ENCODE measurements at places on chromosomes 5 and 9. TPM values are rescaled to one million over a fixed set of nuclear protein-coding genes. Genes with fewer than 3 reads are reported as not detected.

- DNase-seq, result no peak
Observed at GRCh38 chr5:6117212-6117611, 261.1 kb downstream of the MED10 start.

DNA sequence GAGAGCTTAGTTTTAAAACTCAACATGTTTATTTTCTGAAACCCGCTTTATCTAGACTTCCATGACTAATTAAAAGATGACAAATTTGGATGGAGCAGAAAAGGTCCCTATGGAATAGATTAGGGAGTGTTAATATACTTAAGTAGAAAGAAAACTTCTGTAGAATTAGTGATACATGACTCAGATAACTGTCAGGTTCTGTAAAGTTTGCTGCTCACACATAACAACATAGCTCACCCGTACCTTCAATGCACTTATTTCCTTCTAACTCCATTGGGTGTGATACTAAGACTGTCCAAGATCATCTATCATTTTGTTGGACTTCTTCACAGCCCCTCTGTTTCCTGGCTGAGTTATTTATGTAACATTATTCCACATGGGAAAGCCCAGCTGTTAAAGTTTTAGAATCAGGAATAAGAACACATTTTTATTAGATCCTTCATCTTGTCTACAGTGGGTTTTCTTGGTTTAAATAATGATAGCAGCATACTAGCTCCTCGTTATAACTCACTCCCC is 27.8 kb downstream of the TMEM167A start:
- DNase-seq, result peak; percentile 31

DNA sequence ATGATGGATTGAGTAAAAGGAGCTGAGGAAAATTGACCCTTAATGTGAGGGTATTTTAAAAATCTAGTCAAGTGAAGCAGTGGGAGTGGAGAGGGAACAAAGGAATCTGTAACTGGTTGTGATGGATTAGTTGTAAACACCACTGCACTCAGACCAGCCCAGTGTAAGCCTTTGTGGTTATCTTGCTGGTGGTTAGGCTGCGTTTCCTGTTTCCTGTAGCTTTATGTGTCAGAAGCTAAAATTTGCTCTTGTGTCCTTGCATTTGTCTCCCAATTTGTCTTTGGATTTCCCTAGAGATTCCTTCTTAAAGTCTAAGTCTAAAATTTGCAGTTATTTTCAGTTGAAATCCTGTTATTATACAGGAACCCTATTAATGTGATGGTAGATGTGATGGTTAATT is 6.3 kb downstream of the IFNA21 start:
- DNase-seq, result no peak

DNA sequence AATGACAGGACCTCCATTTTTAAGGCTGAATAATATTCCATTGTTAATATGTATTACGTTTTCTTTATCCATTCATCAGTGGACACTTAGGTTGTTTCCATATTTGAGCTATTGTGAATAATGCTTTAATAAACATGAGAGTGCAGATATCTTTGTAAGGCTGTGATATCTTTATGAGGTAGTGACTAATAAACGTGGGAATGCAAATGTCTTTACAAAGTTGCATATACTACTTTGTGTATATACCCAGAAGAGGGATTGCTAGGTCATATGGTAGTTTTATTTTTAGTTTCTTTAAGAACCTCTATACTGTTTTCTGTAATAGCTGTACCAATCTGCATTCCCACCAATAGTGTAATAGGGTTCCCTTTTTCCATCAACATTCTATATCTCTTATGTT is 148.7 kb downstream of the FOCAD start:
- DNase-seq, result no peak

GRCh38 chr5:53418826-53419658 is 61.4 kb upstream of the FST start:
- DNase-seq, result peak; percentile 97

DNA sequence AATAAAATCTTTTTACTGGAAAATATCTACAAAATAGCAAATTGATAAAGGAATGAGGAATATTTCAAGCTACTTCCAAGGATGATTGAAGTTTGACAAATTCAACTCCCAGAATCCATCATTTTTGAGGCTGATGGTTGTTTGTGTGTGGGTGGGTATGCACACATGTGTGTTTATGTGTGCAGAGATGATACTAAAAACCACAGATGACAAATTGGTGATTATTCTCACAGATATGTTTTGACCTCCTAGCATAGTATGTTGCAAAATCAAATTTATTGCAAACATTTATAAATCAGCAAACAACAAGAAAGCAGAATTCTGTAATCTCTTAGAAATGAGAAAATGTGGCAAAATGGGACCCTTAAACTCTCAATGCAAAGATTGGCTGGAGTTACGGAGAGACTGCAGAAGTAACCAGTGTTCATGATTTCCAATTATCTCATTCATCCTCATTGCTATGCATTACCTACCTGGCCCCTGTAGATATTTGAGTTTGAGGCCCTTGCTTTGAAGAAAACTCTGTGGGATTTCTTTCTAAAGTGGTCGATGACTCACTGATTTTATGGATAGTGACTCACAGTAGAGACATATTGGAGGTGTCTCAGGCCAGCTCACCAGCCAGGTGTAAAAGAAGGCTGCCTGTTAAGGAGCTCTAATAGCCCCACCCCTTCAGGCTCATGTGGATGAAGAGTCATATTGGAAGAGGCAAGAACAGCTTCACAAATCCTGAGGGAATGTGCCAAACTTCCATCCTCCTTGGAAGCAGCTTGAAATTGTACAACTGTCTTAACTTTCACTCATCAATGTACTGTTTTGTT is 44.6 kb upstream of the TMC1 start:
- no peak for DNase-seq

DNA sequence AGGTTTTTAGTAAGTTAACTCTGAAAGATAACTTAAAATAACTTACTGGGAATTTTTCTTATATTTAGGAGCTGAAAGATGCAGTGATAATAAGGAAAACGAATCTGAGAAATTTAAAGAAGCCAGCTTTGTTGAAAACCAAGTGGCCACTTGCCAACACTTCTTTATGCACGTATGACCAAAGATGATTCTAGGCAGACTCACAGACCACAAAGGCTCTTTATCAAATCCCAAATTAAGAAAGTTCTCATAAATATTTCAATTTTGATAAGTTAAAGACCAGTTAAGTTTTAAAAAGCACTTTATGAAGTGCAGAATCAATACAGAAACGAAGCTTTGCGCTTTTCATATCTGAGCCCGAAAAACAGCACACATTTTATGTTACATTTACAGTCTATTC is 1.5 kb downstream of the AFF4 start:
- peak; percentile 74 for DNase-seq

DNA sequence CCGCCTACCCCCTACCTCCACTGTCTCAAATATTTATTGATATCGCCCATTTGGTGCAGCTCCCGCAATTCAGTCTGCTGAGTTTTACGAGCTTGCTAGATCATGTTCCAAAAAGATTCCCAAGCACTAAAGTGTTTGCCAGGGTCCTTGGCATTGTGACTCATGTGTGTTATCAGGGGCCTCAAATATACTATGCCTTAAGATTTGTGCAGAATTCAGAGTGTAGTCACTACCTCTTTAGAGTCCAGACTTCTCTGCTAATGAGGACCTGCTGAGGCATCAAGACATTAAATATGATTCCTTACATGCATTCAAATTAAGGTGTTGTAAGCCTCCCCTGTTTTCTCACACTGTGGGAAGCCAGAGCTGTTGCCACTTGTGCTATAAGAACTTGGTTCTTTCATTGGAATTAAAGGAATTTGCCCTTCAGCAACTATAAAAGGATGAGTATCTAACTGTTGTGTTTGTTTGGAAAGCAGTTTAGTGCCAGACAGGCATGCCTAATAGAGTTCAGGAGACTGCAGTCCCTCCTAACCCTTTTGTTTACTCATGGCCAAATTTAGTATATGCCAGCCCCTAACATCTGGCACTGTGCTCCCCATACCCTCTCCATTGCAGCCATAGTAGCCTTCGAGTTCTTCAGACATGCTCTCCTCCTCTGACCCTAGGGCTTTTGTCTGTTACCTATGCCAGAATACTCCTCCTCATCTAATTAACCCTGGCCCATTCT is 316.4 kb downstream of the NR3C1 start:
- DNase-seq, result no peak

DNA sequence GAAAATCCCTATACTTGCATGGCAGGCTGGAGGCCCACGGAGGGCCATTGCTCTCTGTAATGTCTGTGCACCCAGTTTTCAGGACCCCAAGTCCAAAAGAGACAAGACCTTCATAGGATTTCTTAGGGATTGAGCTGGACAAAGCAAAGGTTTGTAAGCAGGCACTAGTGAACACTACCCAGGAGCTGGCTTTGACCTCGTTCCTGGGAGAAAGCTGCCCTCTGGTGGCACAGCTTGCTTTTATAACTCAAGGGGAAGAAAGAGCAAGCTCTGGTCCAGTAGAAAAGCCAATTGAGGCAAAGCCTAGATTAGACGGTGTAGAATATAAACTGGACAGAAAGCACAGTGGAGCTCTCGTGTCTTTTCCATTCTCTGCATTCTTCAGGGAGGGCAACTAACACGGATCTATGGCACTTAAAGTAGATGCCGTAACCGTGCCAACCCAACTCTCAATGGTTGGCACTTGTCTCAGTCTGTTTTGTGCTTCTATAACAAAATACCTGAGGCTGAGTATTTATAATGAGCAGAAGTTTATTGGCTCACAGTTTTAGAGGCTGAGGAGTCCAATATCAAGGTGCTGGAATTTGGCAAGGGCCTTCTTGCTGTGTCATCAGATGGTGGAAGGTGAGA is 7.9 kb downstream of the GABRP start:
- peak; percentile 36 for DNase-seq

DNA sequence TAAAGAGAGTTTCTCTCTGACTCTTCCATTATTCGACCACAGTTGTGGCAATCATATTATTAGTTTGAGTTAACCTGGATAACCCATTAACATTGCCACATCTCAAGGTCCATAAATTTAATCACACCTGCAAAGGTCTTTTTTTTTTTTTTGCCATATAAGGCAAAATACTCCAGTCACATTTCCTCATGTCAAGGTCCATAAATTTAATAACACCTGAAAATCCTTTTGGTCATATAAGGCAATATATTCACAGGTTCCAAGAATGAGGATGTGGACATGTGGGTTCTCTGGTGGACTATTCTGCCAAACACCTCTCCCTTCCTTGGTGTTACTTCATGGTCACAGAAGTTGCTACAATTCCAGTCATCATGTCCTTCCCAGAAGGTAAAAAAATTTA is 213.5 kb upstream of the COX7C start:
- no peak for DNase-seq

DNA sequence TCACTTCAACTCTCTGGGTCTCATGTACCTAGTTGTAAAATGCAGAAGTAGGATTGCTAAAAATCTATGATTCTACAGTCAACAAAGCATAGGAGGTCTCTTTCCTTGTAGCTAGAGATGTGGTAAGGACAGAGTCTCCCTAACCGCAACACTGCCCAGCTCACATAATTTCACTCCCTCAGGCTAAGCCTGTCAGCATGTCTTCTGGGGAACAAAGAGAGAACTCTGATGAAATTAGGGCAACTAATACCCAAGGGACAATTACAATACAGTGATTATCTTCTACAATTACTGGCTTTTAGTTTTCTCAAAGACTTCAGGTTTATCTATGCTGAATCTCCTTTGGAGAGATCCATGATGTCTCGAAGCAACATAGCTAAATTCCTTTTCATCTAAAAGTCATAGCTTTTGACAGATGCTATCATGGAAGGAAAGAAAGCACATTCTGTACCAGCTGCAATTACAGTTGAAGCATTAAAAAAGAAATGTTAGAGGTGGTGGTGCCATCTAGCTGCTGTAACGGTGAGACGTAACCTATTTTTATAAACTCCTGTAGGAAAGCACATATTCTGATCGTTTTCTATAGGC is 141.1 kb upstream of the TARS1 start:
- peak; percentile 87 for DNase-seq

DNA sequence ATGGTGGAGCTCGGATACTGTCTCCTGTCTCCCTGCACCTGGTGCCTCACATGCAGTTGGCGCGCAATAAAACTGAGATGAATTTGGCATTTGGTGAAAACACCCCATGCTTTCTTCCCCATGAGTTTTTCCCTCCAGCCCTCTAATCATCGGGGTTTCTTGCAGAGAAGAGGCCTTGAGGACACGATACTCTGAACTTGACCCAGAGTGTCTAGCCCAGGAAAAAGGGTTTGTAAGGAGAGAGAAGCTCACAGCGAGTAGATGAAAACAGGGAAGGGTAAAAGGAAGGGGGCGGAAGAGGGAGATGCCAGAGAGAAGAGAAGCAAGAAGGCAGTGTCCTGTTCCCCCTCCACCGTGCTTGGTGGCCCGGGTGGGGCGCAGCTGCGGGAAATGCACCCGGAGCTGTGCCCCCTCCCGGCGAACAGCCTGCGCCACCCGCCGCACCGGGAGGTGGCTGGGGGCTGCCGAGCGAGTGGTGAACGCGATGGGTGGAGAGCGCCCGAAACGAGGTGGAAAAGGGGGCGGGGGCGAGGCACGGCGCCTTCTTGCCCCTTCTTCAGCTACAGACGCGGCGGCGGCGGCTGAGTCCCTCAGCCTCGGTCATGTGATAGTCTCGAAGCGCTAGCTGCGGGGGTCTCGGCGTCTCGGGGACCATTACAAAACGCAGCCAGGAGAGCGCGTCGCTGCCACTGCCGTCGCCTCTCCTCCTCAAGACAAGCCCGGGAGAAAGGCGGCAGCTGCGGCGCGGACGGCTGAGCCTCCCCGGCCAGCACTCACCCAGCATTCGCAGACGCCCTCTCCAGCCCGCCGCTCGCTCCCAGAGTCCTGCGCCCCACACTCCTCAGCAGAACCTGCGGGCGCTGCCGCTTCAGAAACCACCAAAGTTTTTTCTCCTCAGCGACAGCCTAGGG is 1.1 kb upstream of the FOXB2 start:
- no peak for DNase-seq

DNA sequence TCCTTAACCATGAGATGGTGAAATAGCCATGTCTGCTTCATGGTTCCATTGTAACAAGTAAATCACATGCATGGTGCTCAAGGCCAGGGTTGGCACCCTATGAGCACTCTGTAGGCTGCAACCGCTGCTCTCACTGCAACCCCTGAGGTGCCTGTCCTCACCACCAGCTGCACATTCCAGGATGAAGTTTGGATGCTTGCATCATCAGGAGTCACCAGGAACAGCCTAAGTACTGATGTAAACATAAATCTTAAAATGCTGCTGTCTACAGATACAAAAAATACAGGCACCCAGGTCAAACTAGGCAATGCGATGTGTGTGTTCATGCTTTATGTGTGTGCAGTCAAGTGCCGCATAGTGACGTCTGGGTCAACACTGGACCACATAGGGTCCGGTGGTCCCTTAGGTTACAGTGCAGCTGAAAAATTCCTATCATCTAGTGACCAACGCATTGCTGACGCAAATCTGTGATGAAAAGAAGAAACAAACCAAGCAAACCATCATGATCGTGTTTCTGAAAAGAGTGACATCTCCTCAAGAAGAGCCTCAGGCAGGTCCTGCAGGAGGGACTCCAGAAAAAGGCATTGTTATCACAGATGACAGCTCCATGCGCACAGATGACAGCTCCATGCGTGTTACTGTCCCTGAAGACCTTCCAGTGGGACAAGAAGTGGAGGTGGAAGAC is 234.8 kb downstream of the AUH start:
- DNase-seq, result peak; percentile 31

The LHX2 gene
- not detected for total RNA-seq

The OLFML2A gene
- 1.7 TPM for total RNA-seq

The UBQLN1 gene
- 33.2 TPM for total RNA-seq

The CA9 gene
- 1.5 TPM for total RNA-seq

All from fibroblast of the aortic adventitia (primary cell).